Activated T-cell treated with anti-CD3 and anti-CD28 coated beads, Interleukin-2, amount 50 U/mL, for 24 hours (primary cell): ENCODE measurements at places on chromosomes 13 and 19.

DNA sequence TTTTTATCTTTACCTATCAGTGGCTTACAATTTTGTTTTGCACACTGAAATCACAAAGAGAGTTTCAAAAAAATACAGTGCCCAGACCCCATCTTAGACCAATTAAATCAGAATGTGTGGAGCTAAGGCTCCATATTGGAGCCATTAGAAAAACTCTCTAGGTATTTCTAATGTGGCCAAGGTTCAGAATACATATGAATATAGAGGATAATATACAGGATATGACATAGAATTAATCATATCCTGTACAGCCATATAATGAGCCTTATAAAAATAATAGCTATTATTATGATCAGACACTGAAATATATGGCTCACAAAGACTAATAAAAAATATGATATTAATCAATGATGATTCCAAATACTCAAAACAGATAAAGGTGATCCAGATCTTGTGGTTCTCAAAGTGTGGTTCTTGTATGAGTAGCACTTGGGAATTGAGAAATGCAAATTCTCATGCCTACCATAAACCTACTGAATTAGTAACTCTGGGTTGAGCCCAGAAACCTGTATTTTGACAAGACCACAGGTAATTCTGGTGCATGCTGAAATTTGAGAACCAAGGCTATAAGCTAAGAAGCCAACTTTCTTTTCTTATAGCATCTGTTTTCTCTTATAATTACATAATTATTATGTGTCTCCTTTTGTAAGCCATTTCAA is 408.0 kb downstream of the DIAPH3 start:
- H3K4me3 ChIP-seq = no peak overlapping the region
- no peak overlapping the region for H3K27ac ChIP-seq
- peaks cover 8% of the 10 kb centered on the region for H3K4me1 ChIP-seq

- H3K27me3 ChIP-seq = no peaks in the 10 kb centered on the region
- no peaks in the 10 kb centered on the region for H3K4me1 ChIP-seq
- no peak overlapping the region for H3K4me3 ChIP-seq
These were observed 606.7 kb upstream of the KLHL1 start for GRCh38 chr13:70714993-70715392.

- no peaks in the 10 kb centered on the region for H3K27me3 ChIP-seq
- peak overlapping the region; percentile 20 for H3K4me3 ChIP-seq
- H3K27ac ChIP-seq = peak overlapping the region; percentile 74
These were observed 6.9 kb downstream of the UBE2L5 start for GRCh38 chr13:30429235-30429634.

GRCh38 chr19:47210689-47211316 is 20.2 kb downstream of the BBC3 start:
- peak; percentile 78 for DNase-seq
- peaks cover 11% of the 10 kb centered on the region for H3K4me1 ChIP-seq
- peaks cover 69% of the 10 kb centered on the region for H3K36me3 ChIP-seq

DNA sequence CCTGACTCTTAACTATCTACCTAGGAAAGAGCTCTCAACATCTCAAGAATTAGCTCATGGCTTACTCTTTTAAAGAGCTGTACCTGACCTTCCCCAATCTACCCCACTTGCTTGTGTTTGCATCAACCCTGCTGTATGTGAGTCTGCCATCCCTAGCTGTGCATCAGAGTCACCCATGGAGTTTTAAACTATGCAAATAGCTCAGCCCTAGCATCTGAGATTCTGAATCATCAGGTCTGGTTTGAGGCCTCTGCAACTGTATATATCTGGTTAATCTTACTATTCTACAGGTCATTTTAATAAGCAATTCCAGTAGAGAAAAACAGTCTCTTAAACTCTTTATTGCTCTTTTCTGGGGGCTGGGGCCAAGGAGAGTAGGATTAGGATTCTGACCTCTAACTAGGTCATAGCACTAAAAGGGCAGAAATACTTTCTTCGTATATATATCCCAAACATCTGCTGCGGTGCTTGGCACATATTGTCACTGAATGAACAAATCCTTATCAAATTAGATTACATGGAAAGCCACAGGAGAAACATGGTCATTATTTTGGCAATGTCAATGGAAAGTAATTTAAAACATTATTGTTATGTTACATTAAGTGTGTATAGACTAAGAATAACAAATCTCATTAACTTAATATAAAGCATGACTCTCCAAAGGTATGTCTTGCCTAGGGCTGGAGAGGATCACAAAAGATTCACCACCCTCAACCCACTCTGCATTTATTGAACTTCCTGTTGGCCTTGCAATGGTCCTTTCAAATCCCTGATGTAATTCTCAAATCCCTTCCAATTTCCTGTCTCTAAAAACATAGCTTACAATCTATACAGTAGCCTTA is 232.2 kb downstream of the DACH1 start:
- H3K4me3 ChIP-seq = no peak overlapping the region
- H3K4me1 ChIP-seq = no peaks in the 10 kb centered on the region
- no peaks in the 10 kb centered on the region for H3K27me3 ChIP-seq
- no peaks in the 10 kb centered on the region for H3K36me3 ChIP-seq
- no peak overlapping the region for H3K27ac ChIP-seq

GRCh38 chr13:70237131-70237530 is 128.9 kb upstream of the KLHL1 start:
- no peaks in the 10 kb centered on the region for H3K4me1 ChIP-seq
- no peaks in the 10 kb centered on the region for H3K27me3 ChIP-seq
- H3K36me3 ChIP-seq = no peaks in the 10 kb centered on the region
- no peak overlapping the region for H3K27ac ChIP-seq
- no peak overlapping the region for H3K4me3 ChIP-seq
- DNase-seq = no peak

DNA sequence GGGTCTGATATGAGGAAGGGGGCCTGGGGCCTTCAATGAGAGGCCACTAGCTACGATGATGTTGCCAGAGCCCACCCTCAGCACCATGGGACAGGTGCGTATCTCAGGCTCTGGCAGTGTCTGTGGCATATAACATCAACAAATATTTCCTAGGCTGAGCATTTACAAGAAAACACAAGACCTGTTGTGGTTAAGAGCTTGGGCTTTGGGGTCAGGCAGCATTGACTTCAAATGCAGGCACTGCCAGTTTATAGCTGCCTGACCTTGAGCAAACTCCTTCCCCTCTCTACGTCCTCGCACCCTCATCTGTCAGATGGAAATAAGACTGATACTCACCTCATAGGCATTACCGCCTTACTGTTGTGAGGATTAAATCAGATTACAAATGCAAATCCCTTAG is 156.0 kb downstream of the KATNAL1 start:
- peak overlapping the region; percentile 11 for H3K27ac ChIP-seq
- H3K4me3 ChIP-seq = no peak overlapping the region
- no peaks in the 10 kb centered on the region for H3K27me3 ChIP-seq
- DNase-seq = no peak
- H3K4me1 ChIP-seq = peaks cover 78% of the 10 kb centered on the region

DNA sequence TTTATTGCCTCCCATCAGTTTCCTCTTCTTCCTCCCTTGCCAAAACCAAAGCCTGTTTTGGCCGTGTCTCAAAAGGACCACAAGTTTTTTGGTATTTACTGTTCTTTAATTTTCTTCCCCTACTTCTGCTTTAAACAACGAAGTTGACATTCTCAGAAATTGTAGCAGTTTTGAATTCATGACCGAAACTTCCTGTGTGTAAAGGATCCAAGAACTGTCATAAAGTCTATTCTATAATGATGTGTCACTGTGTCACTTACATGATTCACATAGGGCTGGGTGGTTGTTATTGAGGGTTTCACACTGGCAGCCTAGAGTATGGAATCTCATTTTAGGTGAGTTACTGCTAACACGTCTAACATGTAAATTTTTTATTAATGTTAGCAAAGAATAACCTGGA is 741.0 kb upstream of the KLHL1 start:
- no peak for DNase-seq
- no peaks in the 10 kb centered on the region for H3K36me3 ChIP-seq
- H3K4me3 ChIP-seq = no peak overlapping the region
- H3K27ac ChIP-seq = no peak overlapping the region

- peaks cover 3% of the 10 kb centered on the region for H3K36me3 ChIP-seq
- H3K4me3 ChIP-seq = no peak overlapping the region
- no peak overlapping the region for H3K27ac ChIP-seq
- no peaks in the 10 kb centered on the region for H3K27me3 ChIP-seq
These were observed 35.2 kb upstream of the PEG3 start for GRCh38 chr19:56875717-56876116.

- no peaks in the 10 kb centered on the region for H3K36me3 ChIP-seq
- H3K27me3 ChIP-seq = no peaks in the 10 kb centered on the region
- no peak for DNase-seq
- no peak overlapping the region for H3K4me3 ChIP-seq
These were observed 6.4 kb upstream of the FOXO1 start for GRCh38 chr13:40672765-40673397.
